ENCODE measurements at places on chromosomes 3 and 15.

DNA sequence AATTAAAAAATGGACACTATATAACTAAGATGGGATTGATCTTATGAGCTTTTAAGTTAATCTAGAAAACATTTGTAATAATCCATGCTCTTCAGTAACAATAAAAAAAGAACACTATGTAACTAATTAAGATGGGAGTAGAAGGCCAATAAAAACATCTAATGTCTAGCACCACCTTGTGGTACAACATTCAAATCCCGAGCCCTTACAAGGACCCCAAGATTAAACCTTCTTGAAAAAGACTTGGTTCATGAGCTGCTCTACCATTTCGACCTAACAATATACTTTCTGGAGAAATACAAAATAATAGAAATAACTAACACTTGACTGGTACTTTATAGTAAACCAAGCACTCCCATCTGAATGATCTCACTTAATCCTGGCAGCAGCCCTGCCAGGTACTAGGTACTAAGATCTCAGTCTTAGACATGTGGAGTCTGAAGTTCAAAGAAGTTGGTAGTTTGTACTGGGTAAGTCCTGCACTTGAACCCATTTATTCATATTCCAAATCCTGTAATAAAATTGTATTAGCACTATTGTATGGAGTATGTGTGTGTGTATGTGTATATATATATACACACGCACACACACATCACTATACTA is 21.8 kb downstream of the METTL6 start:
- DNase-seq = peak; percentile 56

- DNase-seq = no peak
Observed at GRCh38 chr3:30982416-30983075, 88.1 kb upstream of the GADL1 start.

DNA sequence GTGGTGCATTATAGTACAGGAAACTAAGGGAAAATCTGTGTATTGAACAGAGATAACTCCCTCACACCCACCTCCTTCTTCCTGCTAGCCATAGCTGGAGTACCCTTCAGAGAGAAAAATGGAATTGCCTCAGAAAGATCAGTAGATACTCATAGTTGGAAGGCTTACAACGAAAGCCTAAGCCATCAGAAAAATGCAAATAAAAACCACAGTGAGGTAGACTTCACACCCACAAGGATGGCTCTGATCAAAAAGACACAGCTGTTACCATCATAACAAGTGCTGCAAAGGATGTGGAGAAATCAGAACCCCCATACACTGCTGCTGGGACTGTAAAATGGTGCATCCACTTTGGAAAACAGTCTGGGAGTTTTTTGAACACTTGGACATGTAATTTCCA is 7.4 kb upstream of the DLG1 start:
- DNase-seq = peak; percentile 86

DNA sequence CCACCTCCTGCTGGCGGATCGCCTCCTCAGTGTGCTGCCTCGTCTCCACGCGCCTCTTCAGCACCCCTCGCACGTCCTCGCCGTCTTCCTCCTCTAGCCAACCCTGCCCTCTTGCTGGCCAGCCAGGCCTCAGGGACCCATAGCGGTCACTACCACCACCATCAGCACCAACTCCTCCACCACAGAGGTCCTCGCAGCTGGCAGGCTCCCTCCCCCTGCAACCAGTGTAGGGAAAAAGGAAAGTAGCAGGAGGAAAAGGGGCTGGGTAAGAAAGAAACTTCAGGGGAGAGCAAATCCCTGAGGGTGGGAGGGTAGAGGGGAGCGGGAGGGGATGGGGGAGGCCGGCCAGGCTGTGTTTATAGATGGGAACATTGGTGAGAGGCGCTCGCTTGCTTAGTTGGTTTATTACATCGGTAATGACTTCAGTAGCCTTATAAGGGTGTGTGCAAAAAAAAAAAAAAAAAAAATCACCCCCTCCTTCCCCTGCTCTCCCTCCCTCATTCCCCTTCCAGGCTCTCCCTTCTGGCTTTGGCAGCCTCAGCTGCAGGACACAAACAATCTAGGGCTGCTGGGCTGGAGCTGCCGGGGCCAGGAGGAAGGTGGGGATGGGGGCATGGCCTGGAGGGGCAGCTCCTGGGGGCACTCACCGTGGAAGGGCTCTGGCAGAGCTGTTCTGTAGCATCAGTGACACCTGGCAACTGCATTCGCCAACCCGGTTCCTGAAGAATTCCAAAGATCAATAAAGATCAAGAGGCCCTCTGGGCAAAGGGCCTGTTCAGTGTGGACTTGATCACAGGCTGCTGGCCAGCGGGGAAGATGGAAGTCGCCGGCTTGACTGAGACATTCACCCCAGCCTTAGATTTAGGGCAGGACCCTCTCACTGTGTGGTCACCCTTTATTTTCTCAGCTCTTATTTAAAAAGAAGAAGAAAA is 116.2 kb upstream of the HACD2 start:
- DNase-seq = no peak

- DNase-seq = peak; percentile 94
Observed at GRCh38 chr3:186617036-186617946, 4.4 kb downstream of the AHSG start.

DNA sequence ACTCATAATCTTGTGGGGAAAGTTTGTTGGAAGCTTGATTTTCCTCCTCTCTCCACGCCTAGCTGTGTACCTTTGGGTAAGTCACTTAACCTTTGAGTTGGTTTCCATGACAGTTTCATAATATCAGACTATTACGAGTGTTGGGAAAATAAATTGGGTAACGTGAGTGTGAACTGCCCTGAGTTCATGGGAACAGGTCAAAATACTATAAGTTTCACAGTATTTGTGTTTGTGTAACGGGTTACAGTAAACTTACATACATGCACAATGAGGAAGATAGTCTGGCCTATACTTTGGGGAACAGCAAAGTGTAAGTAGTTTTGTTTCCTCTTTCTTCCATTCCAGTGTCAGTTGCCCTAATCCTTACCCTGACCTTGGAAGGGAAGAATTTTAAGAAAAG is 509.9 kb downstream of the MECOM start:
- DNase-seq = no peak

GRCh38 chr3:55935241-55935640 is 448.1 kb upstream of the WNT5A start:
- no peak for DNase-seq

DNA sequence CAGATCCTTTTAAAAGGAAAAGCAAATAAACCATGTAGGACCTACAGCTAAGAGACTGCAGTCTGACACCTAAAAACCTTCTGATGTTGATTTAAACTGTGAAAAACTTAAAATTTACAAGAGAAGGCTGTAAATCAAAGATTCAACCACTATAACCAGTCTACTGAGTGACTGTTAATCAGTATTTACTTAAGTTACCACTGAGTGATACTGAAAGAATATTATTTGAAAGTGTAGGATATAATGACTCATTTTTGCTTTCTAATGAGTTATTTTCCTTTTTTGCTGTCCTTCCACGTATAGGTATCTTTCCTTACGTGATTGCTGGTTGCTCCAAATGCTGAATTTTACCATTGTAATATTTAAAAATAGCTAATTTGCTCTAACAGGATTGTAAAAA is 44.6 kb downstream of the RFX7 start:
- DNase-seq = no peak

GRCh38 chr15:94297558-94297957 is 66.2 kb downstream of the MCTP2 start:
- DNase-seq = no peak

DNA sequence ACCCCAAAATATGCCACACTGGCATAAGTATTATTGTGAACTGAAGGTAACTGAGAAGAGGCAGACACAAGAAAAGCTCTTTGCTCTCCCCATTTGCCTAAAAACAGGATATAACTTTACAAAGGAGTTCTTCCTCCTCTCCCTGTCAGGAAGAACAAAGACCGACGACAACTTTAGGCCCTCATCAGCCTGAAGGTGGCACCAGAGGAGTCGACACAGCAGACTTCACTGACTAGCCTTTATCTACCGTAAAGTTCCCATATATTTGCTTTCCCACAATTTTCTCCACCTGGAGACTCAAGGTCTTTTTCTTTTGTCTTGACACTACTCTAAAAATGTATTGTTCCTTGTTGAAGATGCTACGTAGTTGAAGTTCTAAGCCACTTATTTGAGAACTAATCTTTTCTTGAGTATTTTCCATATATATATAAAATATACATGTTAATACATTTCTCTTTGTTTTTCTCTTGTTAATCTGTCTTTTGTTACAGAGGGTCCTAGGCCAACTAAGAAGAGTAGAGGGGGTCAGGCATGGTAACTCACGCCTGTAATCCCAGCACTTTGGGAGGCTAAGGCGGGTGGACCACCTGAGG is 16.2 kb upstream of the XIRP1 start:
- DNase-seq = peak; percentile 55

DNA sequence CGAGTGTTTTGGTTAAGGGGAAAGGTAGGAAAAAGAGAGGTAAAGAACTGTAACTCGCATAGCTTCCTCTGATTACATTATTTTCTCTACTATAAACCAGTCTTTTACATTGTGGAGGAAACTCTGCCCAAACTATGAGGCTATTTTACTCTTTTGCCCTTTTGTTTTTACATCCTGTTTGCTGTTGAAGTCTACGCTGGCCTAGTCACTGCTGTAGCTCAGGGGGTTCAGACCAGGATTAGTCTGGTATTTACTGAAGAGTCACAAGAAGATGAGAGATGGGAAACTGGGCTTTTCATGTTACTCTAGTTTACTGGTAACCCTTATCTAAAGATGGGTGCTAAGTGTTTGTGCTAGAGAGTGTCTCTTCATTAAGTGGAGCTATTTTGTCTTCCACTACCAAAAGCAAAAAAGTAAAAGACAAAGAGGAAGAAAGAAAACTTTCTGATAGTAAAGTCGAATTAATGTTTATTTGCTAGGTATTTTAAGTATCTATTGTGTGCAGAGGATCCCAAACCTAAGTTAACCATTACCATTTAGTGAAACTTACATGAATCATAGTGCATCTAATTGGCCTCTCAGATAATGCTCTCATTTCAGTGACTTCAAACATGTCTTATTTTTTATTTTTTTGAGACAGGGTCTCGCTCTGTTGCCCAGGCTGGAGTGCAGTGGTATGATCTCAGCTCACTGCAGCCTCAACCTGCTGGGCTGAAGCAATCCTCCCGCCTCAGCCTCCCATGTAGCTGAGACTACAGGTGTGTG is 10.9 kb downstream of the RARB start:
- no peak for DNase-seq

DNA sequence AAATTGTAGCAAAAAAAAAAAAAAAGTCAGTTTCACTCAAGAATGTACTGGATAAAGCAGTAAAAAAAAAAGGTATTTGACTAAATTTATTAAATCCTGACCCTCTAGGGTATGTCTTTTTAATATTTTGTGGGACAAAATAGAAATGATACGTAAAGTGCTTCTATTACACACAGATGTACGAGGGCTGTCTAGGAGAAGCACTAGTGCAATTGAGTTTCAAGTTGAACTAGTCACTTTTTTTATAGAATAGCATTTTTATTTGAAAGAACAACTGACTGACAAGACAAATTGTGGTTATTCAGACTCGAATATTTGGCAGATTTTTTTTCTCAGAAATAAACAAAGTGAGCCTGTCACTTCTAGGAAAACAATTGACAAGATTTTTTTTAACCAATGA is 49.0 kb downstream of the CCDC54 start:
- DNase-seq = no peak

DNA sequence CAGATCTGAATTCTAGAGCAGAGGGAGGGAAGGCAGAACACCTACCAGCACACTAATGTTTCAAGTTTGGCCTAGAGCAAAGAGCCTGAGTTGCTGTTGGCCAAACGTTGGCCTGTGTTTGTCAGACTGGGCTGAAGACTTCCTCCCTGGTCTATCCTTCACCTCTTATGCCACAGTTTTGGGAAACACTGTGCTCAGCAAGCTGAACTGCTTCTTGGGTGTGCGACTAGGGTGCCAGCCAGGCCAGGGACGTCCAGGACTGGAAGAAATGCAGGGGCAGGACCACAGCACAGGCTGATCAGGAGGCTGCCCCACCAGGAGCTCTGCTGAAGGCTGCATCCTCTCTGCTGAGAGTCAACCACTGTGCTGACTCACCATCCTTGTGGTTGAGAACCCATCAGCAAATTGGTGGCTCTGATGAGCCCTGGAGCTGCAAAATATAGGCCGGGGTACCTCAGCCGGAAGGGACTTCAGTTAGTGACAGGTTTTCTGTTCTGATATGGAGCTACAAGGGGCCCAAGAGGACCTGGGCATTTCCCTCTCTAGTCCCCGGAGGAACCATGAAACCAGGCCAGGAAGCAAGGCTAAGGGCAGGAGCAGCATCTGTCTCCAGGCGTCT is 131.6 kb upstream of the RASGRP1 start:
- peak; percentile 71 for DNase-seq

DNA sequence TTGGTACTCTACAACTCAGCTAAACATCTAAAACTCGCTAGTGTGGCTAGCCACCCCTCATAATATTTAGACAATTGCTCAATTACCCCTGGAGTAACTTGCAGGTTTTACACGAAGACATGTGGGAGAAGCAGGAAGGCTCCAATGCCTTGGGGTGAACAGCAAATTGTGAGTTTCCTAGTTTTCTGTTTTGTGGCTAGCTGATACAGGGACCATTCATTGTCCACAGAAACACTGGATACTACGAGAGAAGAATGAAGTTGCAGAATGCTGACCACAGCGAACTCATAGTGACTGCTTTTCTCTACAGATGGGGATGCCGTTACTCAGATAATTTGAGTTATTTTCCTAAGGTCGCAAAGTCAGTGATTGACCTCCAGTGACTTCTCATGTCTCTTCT is 212.9 kb downstream of the P3H2 start:
- DNase-seq = no peak

DNA sequence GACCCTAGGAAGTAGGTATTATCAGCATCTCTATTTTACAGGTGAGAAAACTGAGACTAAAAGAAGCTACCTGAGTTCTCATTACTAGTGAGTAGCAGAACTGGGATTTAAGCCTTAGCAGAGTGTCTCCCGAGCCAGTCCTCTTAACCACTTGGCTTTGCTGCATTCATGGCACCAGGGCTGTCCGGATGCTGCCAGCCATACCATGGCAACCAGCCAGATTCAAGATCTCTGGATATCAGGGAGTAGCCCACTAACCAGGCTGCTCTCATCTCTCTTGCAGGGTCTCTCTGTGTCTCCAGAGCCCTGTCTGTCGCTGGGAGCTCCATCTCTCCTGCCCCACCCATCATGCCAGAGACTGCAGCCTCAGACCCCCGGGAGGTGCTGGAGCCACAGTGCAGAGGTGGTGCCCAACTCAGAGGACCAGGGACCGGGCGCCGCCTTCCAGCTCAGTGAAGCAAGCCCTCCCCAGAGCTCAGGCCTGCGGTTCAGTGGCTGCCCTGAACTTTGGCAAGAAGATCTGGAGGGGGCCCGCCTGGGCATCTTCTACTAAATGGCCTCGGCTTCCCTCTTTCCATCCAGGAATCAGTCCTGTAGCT is 1.7 kb downstream of the MESP2 start:
- no peak for DNase-seq

- no peak for DNase-seq
Observed at GRCh38 chr15:97009031-97009431, 678.5 kb downstream of the NR2F2 start.
